Activated naive CD4-positive, alpha-beta T cell treated with Interleukin-2 at 50 U/mL for 16 hours (primary cell): ENCODE measurements at places on chromosomes 1 and 21.

- DNase-seq, result no peak
These were observed 58.1 kb downstream of the KIAA0040 start for GRCh38 chr1:175134500-175134899.

- no peak for DNase-seq
These were observed 104.8 kb downstream of the EBNA1BP2 start for GRCh38 chr1:43067233-43067745.

GRCh38 chr1:233359431-233359830, 31.9 kb downstream of the MAP3K21 start:
- DNase-seq, result no peak

- DNase-seq, result no peak
These were observed 483.9 kb downstream of the DISC1 start for GRCh38 chr1:232110281-232111090.

- DNase-seq, result no peak
These were observed 3.0 kb downstream of the IGSF21 start for GRCh38 chr1:18110598-18110939.

- no peak for DNase-seq
These were observed 92.3 kb upstream of the ESRRG start for GRCh38 chr1:216815260-216816131.

- no peak for DNase-seq
These were observed 6.5 kb downstream of the CCSAP start for GRCh38 chr1:229336345-229336744.

DNA sequence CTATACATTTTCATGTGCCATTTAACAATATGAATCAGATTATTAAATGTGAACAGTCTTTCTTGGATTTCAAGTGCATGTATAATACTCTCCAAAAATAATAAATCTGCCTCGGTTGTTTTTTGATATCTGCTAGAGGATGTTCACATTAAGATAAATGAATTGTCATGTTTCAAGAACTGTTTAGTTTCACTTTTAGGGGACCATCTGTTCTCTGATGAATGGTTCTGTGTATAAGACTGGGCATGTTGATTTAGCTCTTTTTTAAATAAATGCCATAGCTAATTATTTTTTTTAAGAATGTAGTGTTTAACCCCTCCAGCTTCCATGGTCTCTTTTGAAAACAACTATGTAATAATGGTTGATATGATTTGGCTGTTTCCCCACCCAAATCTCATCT, 1245.1 kb upstream of the ADGRL4 start:
- no peak for DNase-seq

DNA sequence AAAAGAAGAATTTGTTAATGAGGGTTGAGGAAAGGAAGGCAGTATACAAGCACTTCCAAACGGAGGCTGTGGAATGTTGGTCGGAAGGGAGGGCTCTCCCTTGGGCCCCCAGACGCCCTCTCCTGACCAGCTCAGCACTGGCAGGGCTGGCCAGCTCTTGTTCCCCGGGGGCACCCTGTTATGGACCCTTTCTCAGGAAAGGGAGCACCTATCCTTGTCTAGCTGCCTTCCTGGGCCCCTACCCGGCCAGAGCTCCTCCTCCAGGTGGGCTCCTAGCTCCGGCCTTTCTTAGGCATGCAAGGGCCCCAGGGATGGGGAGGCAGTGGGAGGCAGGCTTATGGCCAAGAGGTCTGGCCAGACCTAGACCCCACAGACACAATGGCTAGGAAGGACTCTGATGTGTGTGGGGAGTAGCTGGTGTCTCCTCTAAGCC, 926 bp downstream of the BLACAT1 start:
- DNase-seq, result no peak

DNA sequence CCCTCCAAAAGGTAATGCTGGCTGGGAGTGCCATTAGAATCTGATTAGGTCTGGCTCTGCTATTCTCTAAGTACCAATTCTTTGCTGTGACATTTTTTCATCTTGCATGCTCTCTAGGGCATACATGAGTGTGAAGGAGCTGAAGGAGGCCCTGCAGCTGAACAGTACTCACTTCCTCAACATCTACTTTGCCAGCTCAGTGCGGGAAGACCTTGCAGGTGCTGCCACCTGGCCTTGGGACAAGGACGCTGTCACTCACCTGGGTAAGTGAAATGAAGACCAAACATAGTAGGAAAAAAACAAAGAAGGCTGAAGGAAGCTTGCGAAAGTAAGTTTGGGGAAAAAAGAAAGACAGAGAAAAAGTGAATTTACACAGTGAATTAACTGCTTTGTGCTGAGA, 207.9 kb downstream of the PAPPA2 start:
- DNase-seq, result no peak

DNA sequence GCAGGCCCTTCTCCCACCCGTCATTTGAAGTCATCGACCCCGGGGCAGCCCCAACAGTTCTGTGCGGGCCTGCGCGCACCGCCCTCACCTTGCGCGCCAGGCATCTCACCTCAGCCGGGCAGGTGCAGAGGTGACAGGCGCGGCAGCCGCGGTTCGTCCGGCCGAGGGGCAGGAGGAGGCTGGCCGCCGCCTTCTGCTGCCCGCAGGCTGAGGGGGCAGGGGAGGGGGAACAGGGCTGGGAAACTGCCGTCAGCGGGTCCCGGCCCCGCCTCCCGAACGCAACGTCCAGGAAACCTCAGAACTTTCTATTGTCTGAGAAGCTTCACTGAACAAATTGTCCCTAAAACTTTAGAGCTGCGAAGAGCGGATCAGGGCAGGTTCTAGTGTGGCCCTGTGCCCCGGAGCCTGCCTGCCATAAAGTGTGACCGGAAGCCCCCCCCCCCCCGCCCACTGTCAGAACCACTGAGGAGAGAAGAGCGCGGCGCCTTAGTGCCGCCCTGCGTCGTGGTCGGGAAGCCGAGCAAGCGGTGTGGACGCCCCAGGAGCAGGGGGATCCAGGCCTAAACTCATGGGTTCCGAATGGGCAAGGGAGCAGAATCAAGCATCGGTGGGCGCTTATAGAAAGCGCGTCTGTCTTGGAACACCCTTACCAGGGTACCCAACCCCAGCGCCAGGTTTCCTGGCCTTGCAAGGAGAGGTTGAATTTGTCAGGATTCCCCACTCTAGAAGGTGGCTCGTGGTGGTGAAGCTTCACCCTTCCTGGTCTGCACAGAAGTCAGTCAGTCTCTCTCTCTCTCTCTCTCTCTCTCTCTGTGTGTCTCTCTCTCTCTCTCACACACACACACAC, 13.3 kb upstream of the TBX15 start:
- DNase-seq, result no peak

DNA sequence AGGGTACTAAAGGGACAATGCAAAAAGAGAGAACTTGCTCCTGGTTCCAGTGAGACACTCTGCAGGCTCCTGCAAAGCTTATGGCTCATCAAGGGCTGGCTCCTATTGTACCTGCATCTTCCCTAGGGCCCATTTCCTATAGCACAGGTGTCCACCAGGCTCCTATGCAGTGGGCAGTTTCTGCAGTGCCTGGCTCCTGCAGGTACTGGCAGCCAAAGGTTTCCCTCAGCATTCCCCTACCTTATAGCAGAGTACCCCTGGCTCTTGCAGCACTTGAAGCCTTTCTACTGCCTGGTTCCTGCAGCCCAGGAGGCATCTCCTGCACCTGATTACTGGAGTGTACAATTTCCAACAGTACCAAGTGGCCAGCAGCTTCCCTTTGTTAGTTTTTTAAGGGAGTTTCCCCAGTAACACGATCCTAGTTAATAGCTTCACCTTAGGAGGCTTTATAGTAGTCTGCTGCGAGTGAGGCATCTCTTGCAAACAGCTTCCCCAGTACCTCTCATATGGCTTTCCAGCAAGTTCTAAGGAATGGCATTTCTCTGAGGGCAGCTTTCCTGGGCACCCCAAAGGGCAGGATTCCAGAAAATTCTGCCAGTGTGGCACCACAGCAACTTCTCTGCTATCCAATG, 141.7 kb downstream of the DENND1B start:
- no peak for DNase-seq

DNA sequence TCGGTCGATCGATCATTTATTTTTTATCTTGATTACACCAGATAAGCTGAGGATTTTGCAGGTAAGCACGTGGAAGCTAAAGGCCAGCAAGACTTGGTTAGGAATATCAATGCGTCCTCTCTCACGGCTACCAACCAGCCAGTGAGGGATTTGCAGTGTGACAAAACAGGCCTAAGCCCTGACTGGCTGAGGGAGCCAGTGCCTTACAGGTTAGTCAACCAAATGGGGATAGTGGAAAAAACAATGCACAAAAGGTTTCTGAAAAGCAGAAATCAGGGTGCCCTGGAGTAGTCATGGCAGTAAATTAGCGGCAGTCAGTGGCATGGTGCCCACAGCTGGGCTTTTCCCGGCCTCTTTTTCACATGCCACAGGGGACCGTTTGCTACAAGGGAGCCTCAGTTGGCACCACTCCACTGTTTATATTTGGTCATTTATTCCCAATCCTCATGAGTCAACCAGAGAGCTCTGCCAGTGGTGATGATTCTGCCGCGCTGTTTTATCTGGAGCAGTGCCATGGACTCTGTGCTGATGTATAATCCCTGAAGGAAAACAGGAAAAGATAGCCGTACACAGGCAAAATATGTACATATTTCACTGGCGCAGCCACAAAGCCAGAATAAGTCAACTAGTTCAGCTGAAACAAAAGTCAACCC, 167.6 kb downstream of the RHOU start:
- no peak for DNase-seq

DNA sequence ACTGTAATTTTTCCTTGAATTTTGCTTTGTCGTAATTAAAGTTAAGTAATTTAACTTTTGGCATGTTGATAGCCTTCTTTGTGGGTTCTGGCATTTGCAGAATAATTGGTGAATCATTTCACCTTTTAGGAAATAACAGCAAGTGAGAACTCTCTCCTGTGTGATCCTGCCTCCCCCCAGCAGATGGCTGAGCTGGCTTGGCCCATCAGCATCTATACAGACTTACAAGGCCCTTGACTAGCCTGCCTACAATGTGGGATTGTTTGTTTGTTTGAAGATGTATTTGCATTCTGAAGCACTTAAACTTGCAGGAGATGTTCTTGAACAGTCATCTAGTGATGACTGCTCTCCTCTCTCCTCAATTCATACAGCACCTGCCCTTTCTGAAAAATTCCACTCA, 55.9 kb downstream of the MACO1 start:
- DNase-seq, result no peak

GRCh38 chr1:11681071-11681771, at the start of gene MAD2L2:
Gene MAD2L2, minus strand, starts transcription at chr1:11681148. Its CDS starts 547 bp downstream, at chr1:11680601.
- peak; percentile 91 for DNase-seq

DNA sequence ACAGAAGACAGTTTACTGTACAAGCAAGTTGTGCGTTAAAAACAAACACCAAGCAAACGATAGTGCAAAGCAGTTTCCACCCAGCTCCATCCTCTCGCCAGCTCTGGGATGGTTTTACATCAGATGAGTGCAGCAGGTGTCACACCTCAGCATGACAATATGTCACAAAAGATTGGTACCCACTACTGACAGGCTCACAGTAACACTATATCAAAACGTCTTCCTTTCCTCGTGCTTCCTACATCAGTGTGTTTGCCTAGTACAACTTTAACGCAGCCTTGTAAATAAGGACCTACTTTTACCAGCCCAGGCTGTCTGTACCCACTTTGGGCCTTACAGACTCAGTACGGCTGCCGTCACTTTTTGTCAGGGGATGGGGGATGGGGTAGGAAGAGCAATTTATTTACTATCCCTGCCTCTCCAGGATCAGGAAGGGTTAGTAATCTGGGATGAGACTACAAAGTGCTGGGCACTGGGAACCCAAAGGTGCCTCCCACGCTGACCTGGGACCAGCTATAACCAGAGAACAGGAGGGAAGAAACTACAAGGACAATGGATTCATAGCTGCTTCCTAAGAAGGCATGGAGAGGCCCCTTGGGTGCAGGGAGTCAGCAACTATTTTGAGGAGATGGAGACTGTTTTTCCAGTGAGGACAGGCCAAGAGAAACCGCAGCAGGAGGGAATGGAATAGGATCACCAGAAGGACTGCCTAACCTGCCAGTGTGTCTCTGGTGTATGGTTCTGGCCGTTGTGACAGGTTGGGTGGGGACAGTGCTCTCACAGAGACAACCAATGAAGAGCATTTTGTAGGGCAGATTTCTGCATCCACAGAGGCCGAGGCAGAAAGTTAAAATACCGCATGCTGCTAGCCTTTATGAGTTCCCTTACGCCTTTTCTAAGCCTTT, 30.2 kb downstream of the RUNX3 start:
- peak; percentile 3 for DNase-seq

DNA sequence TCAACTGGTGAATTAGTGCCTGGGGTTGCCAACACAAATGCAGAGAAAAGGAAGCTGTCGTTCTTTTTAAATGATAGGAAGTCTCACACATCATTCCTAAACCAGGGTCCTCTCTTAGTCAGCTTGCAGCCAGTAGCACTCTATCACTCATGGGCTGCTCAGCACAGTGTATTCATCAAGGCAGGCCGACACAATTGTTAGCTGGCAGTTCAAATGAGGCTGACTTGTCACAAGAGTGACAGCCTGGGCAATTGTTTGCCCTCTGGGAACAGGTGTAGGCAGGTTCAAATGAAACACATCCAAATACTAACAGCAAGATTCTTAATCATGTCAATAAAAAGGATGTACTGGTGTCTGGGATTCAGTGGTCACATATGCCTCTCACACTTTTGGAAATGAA, 76.9 kb downstream of the ERICH3 start:
- DNase-seq, result no peak

DNA sequence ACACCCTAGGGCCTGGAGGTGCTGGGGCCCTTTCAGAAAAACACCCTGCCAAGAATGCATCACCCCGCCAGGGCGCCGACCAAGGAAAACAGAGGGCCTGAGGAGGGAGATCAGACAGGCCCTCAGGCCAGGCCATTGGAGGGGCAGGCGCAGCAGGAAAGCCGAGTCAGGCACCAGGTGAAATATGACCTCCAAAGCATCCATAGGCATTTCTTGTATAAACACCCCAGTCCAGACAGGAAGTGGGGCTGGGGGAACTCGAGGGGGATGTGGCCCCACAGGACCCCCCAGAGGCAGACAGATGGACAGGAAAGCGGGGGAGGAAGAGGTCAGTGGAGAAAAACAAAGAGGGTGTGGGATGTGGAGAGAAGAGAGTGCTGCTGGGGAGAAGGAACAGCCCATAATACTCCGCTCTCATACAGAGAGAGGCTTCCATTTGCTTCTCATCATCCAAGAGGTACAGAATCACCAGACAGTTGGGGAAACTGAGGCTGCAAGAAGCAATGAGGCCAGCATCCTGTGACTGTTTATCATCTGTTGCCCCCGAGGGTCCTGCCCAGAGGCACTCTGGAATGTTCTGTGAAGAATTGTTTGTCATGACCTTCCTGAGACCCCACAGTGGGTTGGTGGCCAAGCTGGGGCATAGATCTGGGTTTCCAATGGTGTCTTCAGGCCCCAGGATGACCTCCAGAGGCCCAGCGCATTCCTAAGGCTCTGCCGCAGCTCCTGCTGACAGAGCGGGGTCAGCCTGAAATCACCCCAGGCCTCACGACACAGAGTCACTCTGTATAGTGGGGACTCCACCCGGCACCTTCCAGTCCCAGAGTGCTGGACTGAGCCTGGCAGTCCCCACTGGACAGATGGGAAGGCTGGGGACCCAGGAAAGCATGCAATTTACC, 18.0 kb downstream of the TRIM62 start:
- no peak for DNase-seq
